ENCODE measurements at places on chromosomes 4 and X. TPM values are rescaled to one million over a fixed set of nuclear protein-coding genes. Genes with fewer than 3 reads are reported as not detected.
A peak's percentile ranks its signal among the peaks of the same experiment; 100 is the strongest.

Gene F8A2
- polyA plus RNA-seq, result not detected

Gene TMEM255A
- 0.73 TPM for polyA plus RNA-seq

Gene TMEM156
- polyA plus RNA-seq, result not detected

Gene DSPP
- polyA plus RNA-seq, result not detected

Gene PRR32
- polyA plus RNA-seq, result not detected

Gene RHOH
- 3.2 TPM for polyA plus RNA-seq

Gene PDE6B
- polyA plus RNA-seq, result 1.1 TPM

Gene BCLAF3
- 3.8 TPM for polyA plus RNA-seq

GRCh38 chr4:117491516-117491915, 406.1 kb upstream of the TRAM1L1 start:
- H3K4me3 ChIP-seq, result no peak overlapping the region
- H3K27ac ChIP-seq, result no peak overlapping the region
- DNase-seq, result peak; percentile 4
- no peaks in the 10 kb centered on the region for H3K27me3 ChIP-seq
- no peaks in the 10 kb centered on the region for H3K4me1 ChIP-seq

DNA sequence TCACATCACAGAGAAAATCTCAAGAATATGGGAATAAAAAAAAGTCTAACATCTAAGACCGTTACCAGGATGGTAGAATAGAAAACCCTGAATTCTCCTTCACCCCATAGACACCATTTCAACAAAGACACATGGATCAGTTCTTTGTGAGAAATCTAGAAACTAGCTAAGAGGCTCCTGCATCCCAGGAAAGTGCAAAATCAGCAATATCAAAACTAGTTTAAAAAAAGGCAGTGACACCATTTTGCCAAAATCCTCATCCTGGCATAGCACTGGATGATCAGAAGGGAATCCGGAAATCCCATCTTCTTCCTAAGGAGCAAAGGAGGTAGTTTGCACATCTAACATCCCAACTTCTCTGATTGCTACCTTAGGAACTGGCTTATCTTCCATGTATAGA, 88.9 kb upstream of the MAGEE2 start:
- no peak for DNase-seq
- no peaks in the 10 kb centered on the region for H3K36me3 ChIP-seq
- no peak overlapping the region for H3K27ac ChIP-seq
- no peaks in the 10 kb centered on the region for H3K27me3 ChIP-seq
- H3K4me3 ChIP-seq, result no peak overlapping the region
- no peaks in the 10 kb centered on the region for H3K4me1 ChIP-seq

- H3K4me3 ChIP-seq, result no peak overlapping the region
- no peaks in the 10 kb centered on the region for H3K4me1 ChIP-seq
- no peak overlapping the region for H3K27ac ChIP-seq
Measured at GRCh38 chrX:39145859-39146258, 344.6 kb downstream of the MID1IP1 start.

DNA sequence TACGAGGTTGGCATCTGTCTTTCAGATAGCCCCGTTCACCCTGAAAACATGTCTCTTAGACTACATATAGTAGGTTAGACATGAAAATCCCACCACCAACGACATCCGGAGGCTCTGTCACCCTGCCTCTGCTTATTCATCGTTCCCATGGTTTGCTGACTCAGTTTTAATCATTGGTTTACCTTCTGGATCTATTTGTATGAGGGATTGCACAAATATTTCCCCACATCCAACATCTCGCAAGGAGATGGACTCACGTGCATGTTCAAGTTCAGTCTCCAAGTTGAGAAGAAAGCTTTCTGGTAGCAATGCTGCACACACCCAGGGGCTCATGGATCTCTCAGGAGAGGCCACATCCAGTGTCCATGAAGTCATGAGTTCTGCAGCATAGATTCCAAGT, 10.8 kb downstream of the CETN2 start:
- H3K4me1 ChIP-seq, result no peaks in the 10 kb centered on the region
- no peaks in the 10 kb centered on the region for H3K36me3 ChIP-seq
- no peak for DNase-seq
- H3K4me3 ChIP-seq, result no peak overlapping the region

DNA sequence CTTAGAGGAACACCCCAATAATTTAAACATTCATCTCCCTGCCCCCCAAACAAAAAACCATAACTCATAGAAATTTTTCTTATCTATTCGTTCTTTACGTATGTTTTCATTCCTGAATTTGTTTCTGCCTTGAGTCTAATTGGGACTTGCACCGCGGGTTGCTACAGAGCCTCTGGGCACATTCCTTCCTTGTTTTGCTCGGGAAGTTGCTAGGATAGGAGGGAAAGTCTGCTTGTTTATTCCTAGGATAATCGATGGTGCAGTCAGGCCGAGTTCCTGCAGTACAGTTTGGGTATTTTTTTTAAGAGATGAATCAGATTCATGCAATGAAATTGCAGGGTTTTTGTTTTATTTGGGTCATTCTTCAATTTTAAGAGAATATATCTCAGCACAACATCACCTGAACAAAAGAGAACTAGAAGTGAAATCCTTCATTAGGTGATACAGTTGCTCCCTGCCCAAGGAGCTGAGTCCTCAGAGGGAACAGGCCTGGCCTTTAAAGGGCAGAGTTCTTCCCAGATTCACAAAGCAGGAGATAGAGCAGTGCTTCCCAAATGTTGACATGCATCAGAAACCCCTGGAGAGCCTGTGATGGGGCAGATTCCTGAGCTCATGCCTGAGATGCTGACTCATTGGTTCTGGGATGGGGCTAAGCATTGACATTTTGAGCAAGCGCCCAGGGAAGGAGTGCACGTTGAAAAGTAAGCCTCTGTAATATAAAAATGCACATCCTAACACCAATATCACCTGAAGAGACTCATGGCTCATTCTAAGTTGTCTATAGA, 114.9 kb upstream of the FAM9B start:
- H3K4me3 ChIP-seq, result no peak overlapping the region
- no peaks in the 10 kb centered on the region for H3K36me3 ChIP-seq
- H3K27ac ChIP-seq, result no peak overlapping the region
- no peaks in the 10 kb centered on the region for H3K27me3 ChIP-seq
- no peaks in the 10 kb centered on the region for H3K4me1 ChIP-seq
- peak; percentile 9 for DNase-seq

GRCh38 chrX:131828482-131828881, 194.6 kb upstream of the STK26 start:
- no peaks in the 10 kb centered on the region for H3K4me1 ChIP-seq
- H3K27me3 ChIP-seq, result no peaks in the 10 kb centered on the region
- no peak overlapping the region for H3K27ac ChIP-seq
- no peak for DNase-seq

DNA sequence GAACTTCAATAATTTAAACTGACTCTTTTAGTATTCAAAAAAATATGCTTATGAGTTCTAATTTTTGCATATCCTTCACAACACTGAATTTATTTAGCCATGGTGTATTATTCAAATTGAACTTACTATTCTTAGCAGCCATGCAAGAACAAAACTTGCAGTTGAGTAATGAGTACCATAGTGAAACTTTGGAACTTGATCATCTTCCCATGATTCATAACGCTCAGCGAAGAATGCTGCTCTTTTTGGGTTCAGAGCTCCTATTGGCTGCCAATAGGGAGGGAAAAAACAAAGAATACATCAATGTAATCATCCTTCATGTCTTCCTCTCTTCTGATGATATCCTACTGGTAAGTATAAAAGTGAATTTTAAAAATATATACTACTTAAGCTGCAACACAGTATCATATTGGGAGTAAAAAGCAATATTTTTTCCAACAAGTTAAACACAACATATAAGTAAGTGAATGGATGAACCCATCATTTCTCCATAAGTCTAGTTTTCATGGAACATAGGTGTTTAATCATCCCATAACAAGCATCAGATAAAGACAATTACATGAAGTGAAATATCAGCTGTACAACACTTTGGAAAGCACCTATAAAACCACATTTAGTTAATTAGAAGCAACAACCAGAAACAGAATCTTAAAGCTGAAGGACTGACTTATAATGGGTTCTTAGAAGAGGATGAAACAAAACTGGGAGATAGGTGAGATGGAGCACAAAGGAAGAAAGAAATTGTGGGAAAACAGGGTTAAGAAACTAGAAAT, 145.2 kb upstream of the MAB21L2 start:
- H3K36me3 ChIP-seq, result peaks cover 16% of the 10 kb centered on the region
- H3K4me3 ChIP-seq, result no peak overlapping the region
- no peak for DNase-seq
- no peak overlapping the region for H3K27ac ChIP-seq
- H3K4me1 ChIP-seq, result no peaks in the 10 kb centered on the region

- H3K27me3 ChIP-seq, result no peaks in the 10 kb centered on the region
- no peak overlapping the region for H3K4me3 ChIP-seq
- H3K4me1 ChIP-seq, result no peaks in the 10 kb centered on the region
- H3K27ac ChIP-seq, result no peak overlapping the region
Measured at GRCh38 chr4:39308611-39309010, 57.6 kb downstream of the RFC1 start.

DNA sequence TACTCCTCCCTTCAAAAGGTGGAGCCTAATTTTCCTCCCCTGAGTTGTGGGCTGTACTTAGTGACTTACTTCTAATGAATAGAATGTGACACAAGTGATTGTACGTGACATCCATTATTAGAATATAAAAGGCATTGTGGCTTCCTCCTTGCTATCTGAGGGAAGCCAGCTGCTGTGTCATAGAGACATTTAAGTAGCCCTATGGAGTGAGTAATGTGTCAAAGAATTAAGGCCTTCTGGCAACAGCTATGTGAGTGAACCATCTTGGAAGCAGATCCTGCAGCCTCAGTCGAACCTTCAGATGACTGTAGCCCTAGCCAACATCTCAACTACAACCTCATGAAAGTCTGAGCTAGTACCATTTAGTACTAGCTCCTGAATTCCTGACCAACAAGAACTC, 76.1 kb downstream of the BCOR start:
- no peak for DNase-seq
- H3K36me3 ChIP-seq, result no peaks in the 10 kb centered on the region
- no peak overlapping the region for H3K4me3 ChIP-seq
- H3K4me1 ChIP-seq, result no peaks in the 10 kb centered on the region
- H3K27me3 ChIP-seq, result no peaks in the 10 kb centered on the region

DNA sequence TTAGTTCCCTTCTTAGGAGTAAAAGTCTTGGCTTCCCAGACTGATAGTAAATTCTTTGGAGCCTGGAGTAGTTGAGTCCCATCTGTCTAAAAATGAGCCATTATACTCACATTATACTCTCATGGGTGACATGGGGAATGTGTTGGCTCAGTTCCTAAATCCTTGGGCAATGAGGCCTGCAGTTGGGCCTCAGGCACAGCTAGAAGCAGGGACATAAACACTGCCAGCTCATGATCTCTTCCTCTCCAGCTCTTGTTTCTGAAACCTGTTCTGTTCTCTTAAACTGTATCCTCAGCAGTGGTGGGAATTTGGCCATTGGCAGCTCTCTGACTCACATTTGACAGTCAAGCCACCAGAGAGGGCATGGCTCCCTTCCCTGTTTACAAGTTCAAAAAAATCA, 212.5 kb downstream of the SPATA18 start:
- no peak overlapping the region for H3K27ac ChIP-seq
- no peaks in the 10 kb centered on the region for H3K27me3 ChIP-seq
- DNase-seq, result no peak
- peaks cover 14% of the 10 kb centered on the region for H3K4me1 ChIP-seq
- H3K4me3 ChIP-seq, result no peak overlapping the region

DNA sequence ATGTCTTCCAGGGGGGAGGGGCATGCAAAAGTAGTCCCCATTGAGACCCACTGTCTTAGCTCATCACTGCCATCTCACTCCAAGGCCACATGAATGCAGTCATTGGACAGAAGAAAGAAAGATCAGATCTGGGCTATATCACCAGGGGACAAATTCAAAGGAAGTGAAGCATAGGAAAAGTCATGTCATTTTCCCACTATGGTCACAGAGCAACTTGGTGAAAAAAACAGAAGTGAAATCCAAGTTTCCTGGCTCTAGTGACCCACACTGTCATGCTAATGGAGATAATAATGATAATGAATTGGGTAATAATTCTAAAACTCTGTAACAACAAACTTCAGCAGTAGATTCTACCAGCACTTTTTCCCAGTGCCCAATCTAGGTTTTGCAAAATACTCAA, 9.9 kb downstream of the LHFPL1 start:
- no peak for DNase-seq
- no peaks in the 10 kb centered on the region for H3K27me3 ChIP-seq
- no peak overlapping the region for H3K27ac ChIP-seq
- H3K4me1 ChIP-seq, result no peaks in the 10 kb centered on the region

- DNase-seq, result no peak
- no peaks in the 10 kb centered on the region for H3K27me3 ChIP-seq
- no peak overlapping the region for H3K27ac ChIP-seq
Measured at GRCh38 chr4:156098805-156099204, 145.1 kb upstream of the CTSO start.

GRCh38 chr4:90126805-90127204, 389 bp upstream of the CCSER1 start:
- no peak for DNase-seq
- H3K27ac ChIP-seq, result peak overlapping the region; percentile 91
- H3K4me1 ChIP-seq, result peaks cover 6% of the 10 kb centered on the region
- H3K36me3 ChIP-seq, result no peaks in the 10 kb centered on the region
- H3K4me3 ChIP-seq, result peak overlapping the region; percentile 80
- no peaks in the 10 kb centered on the region for H3K27me3 ChIP-seq

DNA sequence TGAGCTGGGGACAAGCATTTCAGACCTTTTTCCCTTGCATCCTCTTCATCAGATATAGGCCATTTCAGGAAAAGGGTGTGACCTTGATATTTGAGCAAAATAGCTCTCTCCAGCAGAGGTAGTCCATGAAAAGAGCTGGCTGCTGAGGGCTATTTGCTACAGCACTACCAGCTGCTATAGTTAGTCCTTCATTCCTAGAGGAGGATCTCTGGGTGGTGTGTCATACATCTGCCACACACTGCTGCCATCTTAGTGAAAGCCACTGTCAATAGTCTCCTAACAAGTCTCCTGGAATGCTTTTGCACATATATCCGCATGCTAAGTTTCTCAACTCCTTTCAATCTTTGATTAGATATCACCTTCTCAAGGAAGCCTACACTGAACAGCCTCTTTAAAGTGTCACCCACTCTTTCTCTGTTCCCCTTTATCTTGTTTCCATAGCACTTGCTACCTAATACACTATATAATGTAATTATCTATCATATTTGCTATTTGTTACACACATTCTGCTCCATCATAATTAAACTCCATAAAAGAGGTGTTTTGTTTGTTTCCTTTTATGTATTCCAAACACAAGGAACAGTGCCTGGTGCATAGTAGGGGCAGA, 131.9 kb downstream of the TBC1D19 start:
- no peaks in the 10 kb centered on the region for H3K4me1 ChIP-seq
- H3K27me3 ChIP-seq, result no peaks in the 10 kb centered on the region
- no peaks in the 10 kb centered on the region for H3K36me3 ChIP-seq
- H3K4me3 ChIP-seq, result no peak overlapping the region

DNA sequence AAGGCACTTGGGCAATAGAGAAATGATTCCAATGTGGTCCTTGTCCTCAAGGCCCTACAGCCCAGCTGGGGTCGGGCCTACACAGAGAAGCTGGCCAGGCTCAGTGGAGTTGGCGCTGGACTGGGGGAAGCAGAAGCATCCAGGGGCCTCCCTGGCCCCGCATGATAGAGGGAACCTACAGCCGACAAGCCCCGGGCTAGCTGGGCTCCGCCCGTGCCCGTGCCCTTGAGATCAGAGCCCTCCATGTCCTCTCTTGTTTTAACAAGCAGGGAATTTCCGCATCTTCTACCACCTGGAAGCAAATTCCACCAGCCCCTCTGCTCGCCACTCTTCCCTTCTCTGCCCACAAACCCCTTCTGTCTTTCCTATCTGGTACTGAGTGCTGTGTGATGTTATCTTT, 31.6 kb downstream of the CYTL1 start:
- peaks cover 7% of the 10 kb centered on the region for H3K4me1 ChIP-seq
- H3K27ac ChIP-seq, result no peak overlapping the region
- no peaks in the 10 kb centered on the region for H3K36me3 ChIP-seq

- no peak for DNase-seq
- H3K27ac ChIP-seq, result peak overlapping the region; percentile 77
- no peaks in the 10 kb centered on the region for H3K36me3 ChIP-seq
- H3K27me3 ChIP-seq, result peaks cover 27% of the 10 kb centered on the region
Measured at GRCh38 chr4:127622921-127623796, 9.6 kb upstream of the INTU start.
